Lung microvascular endothelial cell (primary cell): ENCODE measurements at places on chromosomes 7 and 10.

DNA sequence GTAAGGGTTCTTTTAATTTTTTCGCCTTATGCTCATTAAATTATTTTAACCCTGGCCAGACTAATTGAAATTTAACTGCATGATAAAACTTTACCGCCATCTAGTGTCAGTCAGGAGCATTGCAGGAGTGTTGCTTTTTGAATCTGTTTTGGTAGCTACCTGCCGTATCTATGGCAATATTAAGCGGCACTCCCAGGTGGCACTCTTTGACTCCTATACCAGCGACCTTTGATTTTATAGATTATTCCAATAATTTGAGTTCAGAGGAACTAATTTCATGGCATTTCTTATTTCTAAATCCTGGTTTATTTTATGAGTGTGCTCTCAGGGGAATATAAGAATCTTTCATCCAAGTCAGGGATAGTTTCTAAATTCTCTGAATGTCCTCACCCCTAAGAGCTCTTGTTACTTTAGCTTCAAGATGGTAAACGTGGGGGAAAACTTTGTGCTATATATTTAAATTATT lies 198.9 kb downstream of the REEP3 start:
- DNase-seq, result peak; percentile 67

GRCh38 chr7:5549096-5549763 lies 125.6 kb upstream of the TNRC18 start:
- no peak for DNase-seq

- no peak for DNase-seq
Measured at GRCh38 chr10:3898821-3899220, 113.8 kb upstream of the KLF6 start.

GRCh38 chr10:1036341-1036791 lies 10.7 kb upstream of the IDI2 start:
- DNase-seq, result no peak

GRCh38 chr7:126715076-126715475 lies 537.7 kb downstream of the GRM8 start:
- no peak for DNase-seq

DNA sequence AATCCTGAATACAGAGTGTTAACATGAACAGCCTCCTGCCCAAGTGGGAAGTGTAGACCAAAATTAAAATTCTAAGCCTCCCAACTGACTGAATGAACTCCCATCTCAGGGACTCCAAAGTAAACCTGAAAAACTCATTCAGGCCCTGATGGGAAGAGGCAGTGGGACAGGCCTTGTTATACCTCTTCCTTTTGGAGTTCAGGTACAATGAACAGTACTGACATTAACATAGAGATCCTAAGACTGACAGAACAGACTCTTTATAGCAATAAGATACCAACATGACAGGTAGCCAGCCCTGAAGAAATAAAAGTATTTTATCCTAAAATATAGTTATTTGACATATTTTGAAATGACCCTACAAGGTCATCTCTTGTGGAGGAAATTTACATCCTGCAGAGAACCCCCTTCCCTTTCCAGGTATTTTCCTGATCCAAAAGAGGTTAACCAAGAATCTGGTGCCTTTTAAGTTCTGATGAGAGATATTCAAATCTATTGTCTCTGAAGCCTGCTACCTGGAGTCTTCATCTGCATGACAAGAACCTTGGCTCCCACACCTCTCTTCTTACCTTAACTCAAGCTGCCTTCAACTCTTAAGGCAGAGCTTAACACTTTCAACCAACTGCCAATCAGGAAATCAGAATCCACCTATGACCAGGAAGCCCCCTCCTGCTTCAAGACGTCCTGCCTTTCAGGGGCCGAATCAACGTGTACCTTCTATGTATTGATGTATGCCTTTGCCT lies 103.3 kb upstream of the PFKP start:
- no peak for DNase-seq

DNA sequence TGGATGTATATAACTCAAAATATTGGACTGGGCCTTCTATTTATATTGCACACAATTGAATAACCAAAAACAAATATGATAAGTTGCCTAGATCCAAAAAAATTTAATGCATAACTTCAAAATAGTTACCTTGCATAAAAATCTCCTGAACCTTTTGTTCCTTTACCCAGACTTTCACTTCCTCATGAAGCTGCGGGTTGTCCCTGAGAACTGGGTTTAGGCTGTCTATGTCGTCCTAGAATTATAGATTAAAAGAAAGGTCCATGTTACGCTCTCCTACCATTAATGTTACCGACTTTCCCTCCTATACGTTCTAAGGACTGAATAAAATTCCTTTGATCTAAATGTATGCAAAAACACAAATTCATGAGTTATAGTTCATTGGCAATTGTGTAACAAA lies 86.6 kb downstream of the NRBF2 start:
- DNase-seq, result no peak

DNA sequence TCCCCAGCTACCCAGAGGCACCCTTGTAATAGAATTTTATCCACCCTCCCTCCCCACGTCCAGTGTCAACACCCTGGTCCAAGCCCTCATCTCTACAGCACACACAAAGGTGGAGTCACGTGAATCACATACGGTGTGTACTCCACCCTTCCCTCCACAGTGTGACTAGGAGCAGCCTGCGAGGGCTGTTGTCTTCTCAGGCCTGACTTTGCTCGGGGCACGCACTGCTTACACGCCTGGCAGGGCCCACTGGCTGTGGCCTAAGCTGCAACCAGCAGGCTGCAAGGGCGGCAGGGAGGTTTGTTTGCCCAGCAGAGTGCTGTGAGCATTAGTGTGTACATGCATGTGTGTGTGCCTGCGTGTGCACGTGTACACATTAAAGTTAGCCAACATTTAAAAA lies 93.7 kb downstream of the COBL start:
- no peak for DNase-seq

DNA sequence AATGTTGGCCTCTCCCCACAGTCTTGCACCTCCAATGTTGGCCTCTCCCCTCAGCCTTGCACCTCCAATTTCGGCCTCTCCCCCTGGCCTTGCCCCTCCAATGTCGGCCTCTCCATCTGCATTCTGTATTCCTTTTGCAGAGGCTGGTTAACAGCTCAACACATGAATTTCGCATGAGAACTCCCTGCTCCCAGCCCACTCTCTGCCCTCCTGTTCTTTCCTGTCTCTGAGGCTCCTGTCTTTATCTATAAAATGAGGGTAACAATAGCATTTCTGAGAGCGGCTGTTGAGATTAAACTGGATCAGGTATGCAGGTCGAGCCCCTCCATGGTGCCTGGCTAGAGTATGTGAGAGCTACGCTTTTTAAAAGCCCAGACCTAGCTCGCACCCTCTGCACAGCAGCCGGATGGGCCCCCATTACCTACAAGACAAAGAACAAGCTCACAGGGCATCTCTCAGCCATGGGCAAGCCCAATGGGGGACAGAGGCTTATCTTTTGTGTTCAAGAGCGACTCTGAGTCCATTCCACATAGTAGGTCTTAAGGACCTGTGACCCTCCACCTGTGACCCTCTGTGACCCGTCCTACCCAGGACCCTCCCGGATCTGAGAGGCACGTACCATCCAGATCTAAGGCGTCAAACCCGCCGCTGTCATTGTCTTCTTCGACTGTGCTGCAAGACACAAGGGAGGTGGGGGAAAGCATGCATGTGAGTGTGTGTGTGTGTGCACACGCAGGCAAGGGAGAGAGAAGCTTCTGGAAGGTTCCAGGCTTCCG lies 82.2 kb upstream of the GNA12 start:
- no peak for DNase-seq

GRCh38 chr7:70579397-70580097 lies 552.4 kb upstream of the GALNT17 start:
- DNase-seq, result no peak

DNA sequence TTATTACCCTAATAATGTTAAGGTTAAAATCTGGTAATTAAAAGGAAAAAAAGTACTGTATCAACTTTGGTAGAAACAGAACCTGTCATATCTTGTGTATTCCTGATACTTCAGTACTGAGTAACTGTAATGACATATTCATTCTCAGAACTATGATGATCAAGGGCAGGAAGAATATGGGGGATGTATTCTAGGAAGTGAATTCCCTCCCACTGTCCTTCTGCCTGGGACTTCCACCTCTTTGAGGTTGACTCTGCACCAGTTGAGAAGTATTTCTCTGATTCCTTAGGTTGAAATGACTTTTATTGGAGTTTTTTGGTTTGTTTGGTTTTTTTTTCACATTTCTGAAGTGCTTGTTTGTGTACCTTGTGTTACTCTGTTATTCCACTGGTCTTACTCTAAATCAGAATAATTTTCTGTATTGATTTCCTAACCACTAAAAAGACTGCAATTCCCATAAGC lies 36.9 kb downstream of the WASL start:
- DNase-seq, result no peak

- peak; percentile 52 for DNase-seq
Measured at GRCh38 chr10:42836771-42837468, 54.3 kb downstream of the BMS1 start.

DNA sequence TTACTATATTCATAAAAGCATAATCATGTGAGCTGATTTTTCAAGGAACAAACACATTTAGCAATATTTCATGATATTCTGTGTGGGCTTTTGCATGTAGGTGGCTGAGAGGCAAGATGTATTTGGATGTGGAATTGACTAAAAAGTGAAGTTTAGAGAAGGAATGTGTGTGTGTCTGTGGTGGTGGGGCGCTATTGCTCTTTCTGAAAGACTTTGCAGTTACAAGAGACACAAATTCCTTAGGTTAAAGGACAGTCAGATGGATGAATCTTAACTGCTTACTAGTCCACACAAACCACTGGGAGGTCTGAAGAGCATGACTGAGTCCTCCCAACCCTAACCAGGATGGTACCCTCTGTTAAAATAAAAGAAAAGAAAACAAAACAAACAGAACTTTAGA lies 200.1 kb downstream of the SDHAF3 start:
- DNase-seq, result no peak

DNA sequence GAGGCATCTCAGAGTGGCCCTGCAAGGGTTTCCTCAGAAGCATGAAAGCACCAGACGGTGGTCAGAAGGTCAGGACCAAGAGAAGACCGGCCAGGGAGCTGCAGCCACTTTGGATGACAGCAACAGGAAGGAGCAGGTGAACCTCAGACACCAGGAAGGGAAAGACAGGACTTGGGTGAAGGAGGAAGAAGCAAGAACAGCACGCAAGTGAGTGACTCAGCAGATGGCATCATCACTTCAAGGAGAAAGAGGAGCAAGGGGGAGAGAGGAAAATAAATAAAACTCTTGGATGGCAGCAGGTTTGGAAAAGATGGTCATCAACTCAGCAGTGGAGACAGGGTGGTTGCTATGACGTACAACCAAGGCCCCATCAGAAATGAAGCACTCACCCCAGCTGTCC lies 31.6 kb downstream of the NCAPG2 start:
- DNase-seq, result no peak

GRCh38 chr7:150447966-150448788 lies 2.3 kb upstream of the GIMAP8 start:
- DNase-seq, result no peak

DNA sequence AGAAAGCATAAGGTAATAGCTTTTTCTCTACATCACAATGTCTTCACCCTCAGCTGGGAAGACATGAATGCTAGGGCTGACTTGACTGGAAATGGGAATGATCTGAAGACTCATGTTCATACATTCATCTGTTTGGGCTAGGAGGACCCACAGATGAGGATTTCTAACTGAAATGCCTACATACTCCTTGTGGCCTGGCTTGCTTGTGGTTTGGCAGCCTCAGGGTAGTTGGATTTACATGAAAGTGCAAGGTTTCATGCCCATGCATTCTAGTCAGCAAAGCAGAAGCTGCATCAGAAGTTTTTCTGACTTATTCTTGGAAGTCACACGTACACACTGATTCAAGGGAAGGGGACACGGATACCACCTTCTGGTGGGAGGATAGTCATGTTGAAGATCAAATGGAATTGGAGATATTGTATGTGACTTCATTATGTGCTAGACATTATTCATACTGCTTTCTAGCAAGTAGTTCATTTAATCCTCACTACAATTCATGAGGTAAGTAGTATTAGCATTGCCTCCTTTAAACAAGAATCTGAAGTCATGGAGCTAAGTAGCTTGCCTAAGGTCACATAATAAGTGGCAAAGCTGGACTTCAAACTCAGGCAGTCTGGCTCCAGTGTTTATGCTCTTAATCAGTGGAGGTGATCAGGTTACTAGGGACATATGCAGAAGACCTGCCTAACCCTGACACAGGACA lies 957.0 kb downstream of the LRMDA start:
- DNase-seq, result no peak

GRCh38 chr10:98173260-98173659 lies 38.8 kb downstream of the R3HCC1L start:
- DNase-seq, result no peak

GRCh38 chr10:21171197-21171935 lies 274.3 kb upstream of the NEBL start:
- no peak for DNase-seq

GRCh38 chr10:23075672-23076071 lies 19.7 kb upstream of the MSRB2 start:
- no peak for DNase-seq

DNA sequence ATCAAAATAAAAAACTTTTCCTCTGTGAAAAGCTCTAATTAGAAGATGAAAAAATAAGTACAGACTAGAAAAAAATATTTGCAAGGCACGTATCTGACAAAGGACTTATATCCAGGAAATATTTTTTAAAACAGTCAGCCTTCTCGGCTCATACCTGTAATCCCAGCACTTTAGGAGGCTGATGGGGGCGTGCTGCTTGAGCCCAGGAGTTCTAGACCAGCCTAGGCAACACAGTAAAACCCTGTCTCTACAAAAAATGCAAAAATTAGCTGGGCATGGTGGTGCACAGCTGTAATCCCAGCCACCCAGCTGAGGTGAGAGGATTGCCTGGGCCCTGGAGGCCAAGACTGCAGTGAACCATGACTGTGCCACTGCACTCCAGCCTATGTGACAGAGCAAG lies 542.8 kb downstream of the PARD3 start:
- DNase-seq, result no peak

DNA sequence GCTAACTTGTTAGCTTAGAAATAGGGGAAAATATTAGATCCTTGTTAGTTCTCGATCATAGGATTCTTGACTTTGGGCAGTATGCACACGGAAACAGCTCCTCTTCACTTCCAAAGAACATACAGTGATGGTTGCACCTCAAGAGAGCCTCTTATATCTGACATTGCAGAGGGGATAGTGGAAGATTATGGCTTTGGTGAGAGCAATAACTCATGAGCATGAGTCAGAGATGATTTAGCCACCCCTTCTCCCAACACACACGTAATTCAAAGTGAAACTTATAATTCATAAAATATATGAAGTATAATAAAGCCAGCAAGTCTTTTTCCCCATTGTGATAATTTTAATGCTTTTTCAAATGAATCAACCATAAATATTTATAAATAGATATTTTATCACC lies 683.7 kb downstream of the POM121L12 start:
- DNase-seq, result no peak
